HS-27A (cell line): ENCODE measurements at places on chromosomes 7 and 10.

DNA sequence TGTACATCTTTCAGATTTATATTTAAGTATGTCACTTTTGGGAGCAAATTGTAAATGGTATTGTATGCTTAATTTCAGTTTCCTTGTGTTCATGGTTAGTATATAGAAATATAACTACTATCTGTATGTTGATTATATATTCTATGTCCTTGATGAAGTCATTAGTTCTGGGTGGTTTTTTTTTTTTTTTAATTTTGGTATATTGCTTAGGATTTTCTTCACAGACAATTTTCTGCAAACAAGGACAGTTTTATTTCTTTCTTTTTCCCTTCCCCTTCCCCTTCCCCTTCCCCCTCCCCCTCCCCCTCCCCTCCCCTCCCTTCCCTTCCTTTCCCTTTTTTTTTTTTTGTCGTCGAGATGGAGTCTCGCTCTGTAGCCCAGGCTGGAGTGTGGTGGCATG lies 430.0 kb downstream of the TYW1 start:
- no peak for DNase-seq

GRCh38 chr10:53022611-53023088 lies 250.1 kb upstream of the MBL2 start:
- DNase-seq, result no peak

DNA sequence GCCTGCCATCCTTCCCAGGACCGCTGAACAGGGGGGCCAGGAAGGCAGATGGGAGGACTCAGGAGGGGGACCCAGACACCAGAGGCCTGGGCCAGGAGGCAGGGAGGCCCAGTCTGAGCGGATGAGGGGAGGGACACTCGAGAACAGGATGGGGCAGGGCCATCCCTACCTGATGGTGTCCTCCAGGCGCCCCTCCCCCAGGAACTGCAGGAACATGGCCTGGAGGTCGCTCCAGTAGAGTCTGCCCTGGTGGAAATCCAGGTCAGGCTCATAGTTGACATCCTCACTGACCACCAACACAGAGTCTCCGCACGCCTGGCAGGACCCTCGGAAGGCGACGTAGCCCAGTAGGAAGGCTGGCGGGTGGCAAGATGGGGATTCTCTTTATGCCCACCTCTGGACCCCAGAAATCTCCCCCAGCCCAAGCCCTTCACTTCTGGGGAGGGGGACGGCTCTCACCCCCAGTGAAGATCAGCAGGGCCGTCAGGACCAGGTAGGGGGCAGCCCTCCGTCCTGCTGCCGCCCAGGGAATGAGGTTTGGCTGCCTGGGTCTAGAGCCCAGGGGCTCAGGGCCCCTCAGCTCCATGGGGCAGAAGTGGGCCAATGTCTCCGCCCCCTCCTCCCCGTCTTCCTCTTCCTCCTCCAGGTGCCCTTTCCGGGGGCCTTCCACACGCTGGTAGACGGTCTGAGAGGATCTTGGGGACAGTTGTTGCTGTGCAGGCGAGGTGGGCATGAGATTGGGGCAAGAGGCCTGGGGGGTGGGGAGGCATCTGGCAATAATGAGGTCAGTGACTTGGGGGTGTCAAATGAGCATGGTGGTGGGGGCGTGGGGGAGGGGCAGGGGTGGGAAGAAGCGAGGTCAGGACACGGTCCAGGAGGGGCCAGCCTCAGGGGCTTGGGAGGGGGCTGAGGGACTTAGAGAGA lies 573 bp downstream of the TFR2 start:
- no peak for DNase-seq

DNA sequence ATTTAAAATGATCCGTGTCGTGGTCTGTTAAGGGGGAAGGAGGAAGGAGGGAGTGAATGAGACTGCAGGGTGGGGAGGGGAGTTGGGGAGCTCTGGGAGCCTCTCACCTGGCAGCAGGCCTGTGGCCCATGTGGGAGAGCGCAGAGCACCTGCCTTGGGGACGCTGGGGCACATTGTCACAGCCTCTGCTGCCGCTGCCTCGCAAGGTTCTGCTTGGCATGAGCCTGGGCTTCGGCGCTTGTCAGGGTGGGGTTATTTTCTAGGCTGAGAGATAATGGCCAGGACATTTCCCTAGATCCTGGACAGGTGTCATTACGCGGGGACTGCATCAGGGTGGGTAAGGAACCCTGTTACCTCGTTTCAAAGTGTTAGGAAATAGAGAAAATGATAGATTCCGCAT lies 2.2 kb upstream of the SUN1 start:
- no peak for DNase-seq

DNA sequence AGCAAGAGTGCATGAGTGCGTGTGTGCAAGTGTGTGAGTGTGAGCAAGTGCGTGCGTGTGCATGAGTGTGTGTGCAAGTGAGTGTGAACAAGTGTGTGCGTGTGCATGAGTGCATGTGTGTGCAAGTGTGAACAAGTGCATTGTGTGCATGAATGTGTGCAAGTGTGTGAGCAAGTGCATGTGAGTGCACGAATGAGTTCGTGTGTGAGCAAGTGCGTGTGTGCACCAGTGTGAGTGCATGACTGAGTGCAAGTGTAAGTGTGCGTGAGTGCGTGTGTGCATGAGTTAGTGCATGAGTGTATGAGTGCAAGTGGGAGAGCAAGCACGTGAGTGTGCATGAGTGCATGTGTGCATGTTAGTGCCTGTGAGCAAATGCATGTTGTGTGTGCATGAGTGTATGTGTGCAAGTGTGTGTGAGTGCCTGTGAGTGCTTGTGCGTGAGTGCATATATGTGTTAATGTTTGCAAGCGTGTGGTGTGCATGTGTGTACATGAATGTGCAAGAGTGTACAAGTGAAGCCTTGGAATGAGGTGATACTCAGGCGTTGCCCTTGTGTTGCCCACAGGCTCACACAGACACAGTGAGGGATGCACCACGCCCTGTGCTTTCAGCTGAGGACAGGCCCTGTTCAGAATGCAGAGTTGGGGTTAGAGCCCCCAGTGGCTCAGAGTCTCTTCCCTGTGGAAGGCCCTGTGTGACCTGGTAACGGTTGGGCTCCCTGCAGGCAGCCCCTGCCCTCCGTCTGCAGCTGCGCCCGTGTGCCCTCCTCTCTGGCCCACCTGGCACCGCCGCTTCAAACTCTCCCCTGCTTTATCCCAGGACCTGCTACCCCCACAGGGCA lies 97.1 kb downstream of the NKX6-2 start:
- DNase-seq, result no peak

DNA sequence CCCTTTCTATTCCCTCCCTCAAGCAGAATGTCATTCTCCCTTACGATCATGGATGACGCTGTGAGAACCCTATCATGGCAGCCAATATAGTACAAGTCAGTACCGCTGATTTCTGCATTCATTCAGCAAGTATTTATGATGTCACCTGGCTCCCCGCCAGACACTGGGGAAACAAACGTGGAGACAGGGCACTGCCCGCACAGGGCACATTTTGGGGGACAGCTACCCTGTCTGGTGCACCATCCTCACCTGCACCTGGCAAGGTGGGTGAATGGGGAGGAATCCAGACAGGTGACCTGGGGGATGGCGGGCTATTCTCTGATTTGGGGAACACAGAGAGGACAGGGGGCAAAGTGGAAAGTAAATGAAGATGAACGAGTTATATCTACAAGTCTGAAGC lies 28.4 kb downstream of the MKI67 start:
- no peak for DNase-seq
